ENCODE measurements at places on chromosomes 2 and 18.

- no peak for DNase-seq
Measured at GRCh38 chr2:8545695-8546611, 135.9 kb upstream of the ID2 start.

DNA sequence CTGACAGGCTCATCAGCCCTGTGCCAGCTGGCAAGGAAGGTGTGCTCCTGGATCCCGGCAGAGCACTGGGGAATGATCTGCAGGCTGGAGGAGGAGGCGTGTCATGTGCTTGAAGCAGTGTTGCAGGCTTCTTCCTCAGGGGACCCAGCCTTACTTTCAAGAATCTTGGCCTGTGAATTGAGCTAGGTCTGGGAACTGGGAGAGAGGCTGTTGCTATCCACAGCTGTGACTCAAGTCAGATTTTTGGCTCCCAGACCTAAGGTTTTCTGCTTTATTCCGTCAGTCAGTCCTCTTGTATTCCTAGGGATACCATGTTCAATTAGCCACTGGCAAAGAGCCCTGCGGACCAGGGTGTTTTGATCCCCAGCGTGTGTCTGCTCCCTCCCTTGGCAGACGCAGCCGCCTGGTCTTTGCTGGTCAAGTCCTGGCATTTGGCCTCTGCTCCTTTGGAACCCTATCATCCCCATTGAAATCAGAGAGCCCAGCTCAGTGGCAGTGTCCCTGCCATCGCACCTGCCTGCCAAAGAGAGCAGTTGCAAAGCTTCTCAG, 32.4 kb downstream of the ASB1 start:
- no peak for DNase-seq

- DNase-seq, result no peak
Measured at GRCh38 chr2:231133365-231134099, 8.7 kb upstream of the HTR2B start.

- no peak for DNase-seq
Measured at GRCh38 chr2:197672371-197672893, 3.0 kb downstream of the RFTN2 start.

DNA sequence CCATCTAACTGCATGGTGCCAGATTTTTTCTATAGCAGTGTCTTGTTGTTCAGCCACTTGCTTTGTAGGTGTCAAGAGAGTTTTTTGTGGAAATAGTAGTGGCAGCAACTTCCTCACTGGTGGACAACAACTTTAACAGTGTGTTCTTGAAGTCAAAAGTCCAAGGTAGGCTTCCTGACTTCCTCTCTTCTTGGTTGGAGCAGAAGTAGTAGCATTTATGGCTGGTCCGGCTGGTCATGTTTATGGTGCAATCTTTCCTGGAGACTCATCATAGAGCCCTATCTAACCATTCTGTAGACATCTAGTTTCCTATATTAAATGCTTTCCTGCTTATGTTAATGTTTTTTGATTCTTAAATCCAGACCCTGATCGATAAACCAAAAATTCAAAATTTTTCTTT, 11.7 kb downstream of the GPR75 start:
- DNase-seq, result no peak

DNA sequence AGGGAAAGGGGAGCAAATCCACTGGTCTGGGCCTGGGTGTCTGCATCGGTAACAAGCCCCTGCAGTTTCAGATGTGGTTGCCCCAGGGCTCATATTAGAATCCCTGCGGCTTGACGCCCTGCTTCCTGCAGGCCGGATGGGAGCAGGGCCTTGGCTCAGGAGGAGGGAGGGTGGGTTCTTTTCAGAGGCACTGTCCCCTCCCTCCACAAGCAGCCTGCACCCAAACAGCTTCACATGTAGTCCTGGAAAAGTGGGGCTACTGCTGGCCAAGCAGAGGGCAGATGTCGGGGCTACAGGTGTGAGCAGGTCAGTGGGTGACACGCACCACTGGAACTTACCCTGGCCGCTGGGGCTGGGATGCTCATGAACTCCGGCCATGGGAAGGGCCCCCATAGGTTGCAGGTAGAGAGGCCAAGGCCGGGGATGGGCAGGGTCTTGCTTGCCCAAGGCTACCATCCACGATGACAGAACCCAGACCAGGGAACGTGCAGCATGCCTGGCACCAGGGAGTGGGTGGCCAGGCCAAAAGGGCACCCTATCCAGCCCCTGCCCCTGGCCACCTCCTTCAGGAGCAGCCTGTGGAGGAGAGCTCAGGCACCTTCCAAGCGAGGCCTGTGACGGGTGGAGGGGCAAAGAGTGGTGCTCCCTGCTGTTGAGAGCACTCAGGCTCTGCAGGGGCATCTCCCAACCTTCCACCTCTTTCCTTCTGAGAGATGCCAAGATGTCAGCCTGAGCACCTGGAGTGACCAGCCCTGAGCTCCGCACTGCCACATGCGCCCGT, 16.8 kb downstream of the ARID5A start:
- DNase-seq, result no peak

DNA sequence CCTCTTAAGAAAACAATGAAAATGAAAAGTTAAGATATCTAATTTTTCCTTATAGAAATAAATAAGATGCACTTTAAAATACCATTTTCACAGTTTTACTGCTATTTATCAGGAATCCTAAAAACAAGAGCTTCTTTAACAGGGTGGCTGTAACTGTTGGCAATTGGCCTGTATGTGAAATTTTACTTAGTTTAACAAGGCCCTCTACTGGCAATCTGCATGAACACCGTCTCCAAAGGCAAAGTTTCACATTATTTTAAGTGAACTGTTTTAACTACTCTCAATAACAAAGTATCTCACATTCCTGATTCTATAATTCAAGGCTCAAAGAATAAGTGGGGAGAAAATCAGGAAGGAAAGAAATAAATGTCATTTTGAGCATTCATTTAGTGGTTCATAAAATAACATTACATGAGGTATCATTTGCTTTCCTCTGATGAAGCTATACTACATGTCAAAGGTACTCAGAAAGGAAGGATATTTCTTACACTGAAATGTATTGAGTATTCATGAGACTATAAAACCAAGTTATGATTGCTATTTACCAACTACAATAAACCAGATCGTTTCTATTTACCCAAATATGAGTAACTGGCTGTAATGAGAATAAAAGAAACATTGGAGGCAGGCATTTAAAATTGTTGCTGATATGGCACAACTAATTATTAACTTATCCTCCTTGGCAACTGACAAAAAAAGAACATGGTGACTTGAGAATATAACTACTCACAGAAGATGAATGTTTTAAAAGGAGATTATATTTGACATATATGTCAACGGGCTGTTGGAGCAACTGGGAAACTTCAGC, 7.0 kb downstream of the NCKAP5 start:
- peak; percentile 68 for DNase-seq

GRCh38 chr2:237556773-237557632, 9.4 kb upstream of the PRLH start:
- no peak for DNase-seq

- DNase-seq, result no peak
Measured at GRCh38 chr2:210288408-210288807, 26.6 kb downstream of the MYL1 start.

DNA sequence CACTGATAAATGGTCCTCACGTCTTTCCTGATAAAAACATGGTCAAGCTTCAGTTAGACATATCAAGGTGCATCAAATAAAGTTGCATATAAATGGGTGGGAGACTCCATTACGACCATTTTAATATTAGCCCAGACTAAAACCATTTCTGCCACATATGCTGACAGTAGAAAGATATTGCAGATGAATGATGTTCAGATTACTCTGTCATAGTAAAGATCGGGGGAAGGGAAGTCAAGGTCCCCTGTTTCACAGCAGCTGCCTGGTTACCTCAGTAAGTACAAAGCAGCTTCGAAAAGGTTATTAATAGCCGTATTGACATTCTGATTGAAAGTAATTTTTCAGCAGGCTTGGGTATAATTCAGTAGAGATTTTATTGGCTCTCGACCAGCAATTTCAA, 927.7 kb upstream of the CDH2 start:
- DNase-seq, result no peak

DNA sequence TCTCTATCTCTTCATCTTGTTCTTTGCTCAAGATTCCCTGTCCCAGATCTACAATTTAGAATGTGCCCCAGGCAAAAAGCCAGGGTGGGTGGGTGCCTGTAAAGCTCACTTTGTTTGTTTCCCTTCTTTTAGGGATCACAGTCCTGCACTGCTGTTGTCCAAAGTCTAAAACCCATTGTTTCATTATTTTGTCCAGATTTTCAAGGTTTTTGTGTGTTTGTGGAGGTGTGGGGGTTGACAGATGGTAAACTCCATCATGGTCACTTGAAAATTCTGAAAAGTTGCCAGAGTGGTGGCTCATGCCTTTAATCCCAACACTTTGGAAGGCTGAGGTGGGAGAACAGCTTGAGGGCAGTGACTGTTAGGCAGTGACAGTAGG, 41.5 kb downstream of the YES1 start:
- DNase-seq, result no peak

GRCh38 chr2:168685600-168686451, 116.6 kb upstream of the NOSTRIN start:
- no peak for DNase-seq

- no peak for DNase-seq
Measured at GRCh38 chr2:9231291-9232165, 24.9 kb downstream of the ASAP2 start.

GRCh38 chr2:222884805-222885424, 24.1 kb downstream of the ACSL3 start:
- DNase-seq, result no peak

DNA sequence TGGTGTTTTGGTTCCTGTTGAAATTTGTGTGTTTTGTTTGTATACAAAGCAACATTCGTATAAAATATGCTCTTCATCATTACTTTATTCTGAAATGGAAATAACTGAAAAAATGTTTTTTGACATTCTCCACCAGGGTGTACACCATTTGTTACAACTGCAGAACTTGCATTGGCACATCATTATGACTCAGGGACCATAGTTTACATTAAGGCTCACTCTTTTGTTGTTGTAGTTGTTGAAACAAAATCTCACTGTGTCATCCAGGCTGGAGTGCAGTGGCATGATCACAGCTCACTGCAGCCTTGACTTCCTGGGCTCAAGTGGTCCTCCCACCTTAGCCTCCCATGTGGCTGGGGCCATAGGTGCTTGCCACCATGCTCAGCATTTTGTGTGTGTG, 676.6 kb downstream of the TDRD15 start:
- no peak for DNase-seq

DNA sequence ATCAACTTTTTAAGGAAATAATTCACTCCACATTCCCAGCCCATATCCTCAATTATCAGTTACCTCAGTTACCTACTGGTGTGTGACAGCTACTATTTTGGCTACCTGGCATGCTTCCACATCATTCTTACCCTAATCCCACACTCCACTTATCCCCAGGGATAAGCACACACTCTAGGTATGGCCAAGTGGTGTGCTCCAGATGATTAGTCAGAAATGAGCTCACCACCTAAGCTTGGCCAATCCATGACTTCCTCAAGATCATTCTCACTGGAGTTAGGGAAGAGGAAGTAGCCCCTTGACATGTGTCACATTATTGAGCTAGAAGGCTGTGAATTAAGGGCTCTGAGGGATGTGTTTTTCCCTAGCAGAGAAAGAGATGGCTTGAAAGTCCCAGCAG, 20.9 kb upstream of the SMAD4 start:
- no peak for DNase-seq

DNA sequence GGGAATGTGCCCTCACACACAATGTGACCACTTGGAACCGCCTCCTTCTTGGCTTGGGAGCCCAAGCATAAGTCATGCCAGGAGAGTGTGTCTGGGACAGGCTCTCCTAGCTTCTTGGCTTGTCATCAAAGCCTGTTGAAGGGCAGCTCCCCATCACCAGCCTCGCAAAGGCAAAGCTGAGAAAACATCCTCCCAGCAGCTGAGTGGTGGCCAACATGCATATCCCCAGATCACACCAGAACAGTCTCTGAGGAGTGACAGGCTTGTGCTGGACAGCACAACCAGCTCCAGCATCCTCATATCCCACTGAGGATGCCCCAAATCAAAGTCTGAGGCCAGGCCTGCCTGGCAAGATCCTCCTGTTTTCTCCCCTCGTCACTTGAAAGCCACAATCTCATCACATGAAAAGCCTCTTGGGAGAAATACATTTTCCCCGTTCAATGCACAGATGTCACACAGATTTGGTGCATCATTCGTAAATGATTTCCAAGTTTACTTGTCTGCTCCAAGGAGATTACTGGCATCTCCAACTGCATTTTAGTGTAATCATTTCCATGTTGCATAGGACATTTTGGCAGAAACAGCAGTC, 269.3 kb downstream of the TTC32 start:
- DNase-seq, result no peak

- DNase-seq, result no peak
Measured at GRCh38 chr2:216015722-216016464, 2.5 kb upstream of the MREG start.

- DNase-seq, result no peak
Measured at GRCh38 chr2:145538661-145539350, 1018.9 kb upstream of the ZEB2 start.

DNA sequence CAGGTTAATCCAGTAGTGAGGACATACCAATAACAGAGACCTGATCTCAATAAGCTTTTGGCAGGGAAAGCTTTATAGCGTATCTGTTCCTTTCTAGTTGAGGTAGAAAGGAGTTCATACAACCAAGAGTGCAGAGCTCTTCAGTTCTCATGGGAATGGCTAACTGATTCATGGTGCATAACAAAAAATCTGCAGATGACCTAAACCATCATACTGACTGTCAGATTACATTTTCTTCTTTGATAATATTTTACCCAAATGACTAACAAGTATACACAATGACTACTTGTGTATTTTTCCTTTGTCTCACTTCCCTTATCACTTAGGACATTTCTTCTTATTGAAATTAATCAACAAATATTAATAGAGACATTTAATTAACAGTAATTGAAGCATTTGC, 140.0 kb upstream of the SERTAD2 start:
- no peak for DNase-seq

GRCh38 chr2:231294571-231295362, 96.3 kb downstream of the ARMC9 start:
- no peak for DNase-seq
